ENCODE measurements at places on chromosomes 7 and 10. TPM values are rescaled to one million over a fixed set of nuclear protein-coding genes. Genes with fewer than 3 reads are reported as not detected.

Gene NOS3
- total RNA-seq = 3.1 TPM

DNA sequence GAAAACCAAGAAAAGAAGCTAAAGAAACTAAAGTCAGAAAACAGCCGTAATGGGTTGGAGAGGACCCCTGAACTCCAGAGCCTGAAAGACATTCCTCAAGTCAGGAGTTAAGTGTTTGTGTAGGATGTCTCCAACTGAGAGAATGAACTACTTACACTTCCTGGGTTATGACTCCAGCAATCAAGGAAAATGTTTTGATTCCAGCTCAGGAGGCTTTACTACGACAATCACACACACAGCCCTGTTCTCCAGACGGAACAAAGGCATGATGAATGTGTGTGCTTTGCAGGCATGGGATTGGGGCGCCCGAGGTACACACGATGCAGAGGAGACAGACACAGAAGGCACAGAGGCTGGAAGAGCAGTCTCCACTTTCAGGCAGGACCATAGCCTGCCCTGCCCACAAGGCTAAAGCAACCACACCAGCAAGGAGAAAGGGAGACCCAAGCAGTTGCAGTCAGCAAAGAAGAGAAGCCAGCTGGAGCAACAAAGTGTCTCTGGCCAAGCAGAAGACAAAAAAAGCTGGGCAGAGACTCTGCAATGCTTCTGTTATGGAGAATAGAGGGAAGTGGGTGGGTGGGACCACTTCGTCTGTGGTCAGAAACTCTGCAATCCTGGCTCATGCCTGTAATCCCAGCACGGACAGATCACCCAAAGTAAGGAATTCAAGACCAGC lies 89.1 kb downstream of the GRB10 start:
- no peaks in the 10 kb centered on the region for H3K4me1 ChIP-seq
- H3K27me3 ChIP-seq = no peaks in the 10 kb centered on the region
- no peak overlapping the region for H3K4me3 ChIP-seq
- no peak overlapping the region for H3K27ac ChIP-seq

DNA sequence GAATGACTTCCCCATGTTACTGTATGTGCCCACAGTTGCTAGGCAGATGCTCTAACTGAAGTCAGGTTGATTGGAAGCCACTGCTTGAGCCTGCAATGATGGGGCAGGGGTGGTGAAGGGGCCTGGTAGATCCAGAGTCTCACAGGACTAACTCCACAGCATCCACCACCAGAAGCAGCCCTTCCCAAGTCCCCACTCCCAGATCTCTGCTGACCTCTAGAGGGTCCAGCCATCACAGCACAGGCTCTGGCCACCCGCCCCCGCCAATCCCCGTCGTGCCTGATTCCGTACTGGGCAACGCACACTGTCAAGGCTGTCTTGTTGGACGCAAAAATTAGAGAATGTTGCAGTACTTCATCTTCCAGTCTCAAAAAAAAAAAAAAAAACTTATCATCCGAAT lies 136.8 kb upstream of the PDE1C start:
- DNase-seq = no peak
- no peaks in the 10 kb centered on the region for H3K36me3 ChIP-seq
- no peaks in the 10 kb centered on the region for H3K4me1 ChIP-seq
- no peak overlapping the region for H3K4me3 ChIP-seq
- no peak overlapping the region for H3K27ac ChIP-seq

GRCh38 chr10:130409331-130409730 lies 273.1 kb downstream of the GLRX3 start:
- no peak overlapping the region for H3K4me3 ChIP-seq
- DNase-seq = no peak
- no peaks in the 10 kb centered on the region for H3K36me3 ChIP-seq

DNA sequence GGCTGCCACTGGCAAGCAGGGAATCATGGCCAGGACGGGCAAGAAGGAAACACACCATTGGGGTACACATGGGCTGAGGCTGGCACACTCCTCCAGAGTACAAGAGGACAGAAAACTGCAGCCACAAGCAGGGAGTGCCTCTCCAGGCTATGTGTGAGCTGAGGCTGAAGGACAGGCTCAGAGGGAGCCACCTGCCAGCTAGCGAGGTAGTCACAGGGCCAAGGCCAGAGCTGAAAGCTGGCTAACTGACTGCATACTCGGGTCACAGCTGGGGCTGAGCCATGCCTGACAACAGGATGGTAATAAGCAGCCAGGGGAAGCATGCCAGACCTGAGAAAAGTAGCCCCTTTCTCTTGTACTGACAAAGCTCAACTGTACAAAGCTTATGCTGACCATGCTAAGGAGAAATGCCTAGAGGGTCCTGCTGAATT lies 52.0 kb downstream of the KIF5B start:
- peaks cover 7% of the 10 kb centered on the region for H3K4me1 ChIP-seq
- no peak overlapping the region for H3K27ac ChIP-seq
- H3K36me3 ChIP-seq = peaks cover 2% of the 10 kb centered on the region
- H3K27me3 ChIP-seq = no peaks in the 10 kb centered on the region
- DNase-seq = no peak

GRCh38 chr7:149764481-149765398 lies 8.6 kb downstream of the ZNF467 start:
- H3K27me3 ChIP-seq = no peaks in the 10 kb centered on the region
- H3K36me3 ChIP-seq = no peaks in the 10 kb centered on the region
- H3K4me3 ChIP-seq = no peak overlapping the region
- no peak for DNase-seq
- no peaks in the 10 kb centered on the region for H3K4me1 ChIP-seq
- H3K27ac ChIP-seq = no peak overlapping the region

All from Panc1 (cell line).